ENCODE measurements at places on chromosomes 3 and 15.

- no peak for DNase-seq
Measured at GRCh38 chr3:183782576-183783276, 42.7 kb downstream of the MAP6D1 start.

GRCh38 chr3:62873451-62873760 lies 1.8 kb downstream of the CADPS start:
- no peak for DNase-seq

DNA sequence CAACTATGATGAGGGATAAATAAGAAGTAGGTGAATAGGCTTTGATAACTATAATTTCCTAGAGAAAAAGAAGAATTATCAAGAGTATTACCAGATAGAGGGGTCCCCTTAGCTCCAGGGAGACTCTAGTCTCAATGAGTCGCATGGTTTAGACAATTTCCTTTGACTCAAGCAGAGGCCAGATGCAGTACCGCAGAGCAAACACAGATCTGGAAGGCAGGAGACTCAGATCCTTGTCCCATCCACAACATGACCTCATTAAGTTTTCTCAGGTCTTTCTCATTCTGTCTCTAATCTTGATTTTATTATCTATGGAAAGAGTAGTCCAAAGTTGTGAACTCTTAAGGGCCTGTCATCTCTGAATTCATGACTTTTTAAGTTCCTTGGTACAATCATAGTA lies 987.9 kb downstream of the NTRK3 start:
- DNase-seq, result no peak

DNA sequence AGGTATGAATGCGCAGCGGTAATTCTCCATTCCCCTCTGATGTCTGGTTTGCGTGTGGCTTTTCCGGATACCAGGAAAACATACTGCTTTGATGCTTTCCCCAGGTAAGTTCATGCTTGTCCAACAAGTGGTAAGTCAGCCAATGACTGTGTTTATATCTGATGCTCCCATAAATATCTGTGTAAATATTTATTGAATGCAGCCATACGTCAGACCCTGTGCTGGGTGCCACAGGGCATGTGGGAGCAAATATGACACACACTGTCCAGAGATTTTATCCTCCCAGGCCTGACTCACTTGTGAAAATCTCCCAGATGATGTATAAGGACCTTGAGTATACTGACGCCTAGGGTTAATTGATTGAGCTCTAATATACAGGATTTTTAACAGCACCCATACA lies 29.6 kb upstream of the CEMIP start:
- DNase-seq, result no peak

DNA sequence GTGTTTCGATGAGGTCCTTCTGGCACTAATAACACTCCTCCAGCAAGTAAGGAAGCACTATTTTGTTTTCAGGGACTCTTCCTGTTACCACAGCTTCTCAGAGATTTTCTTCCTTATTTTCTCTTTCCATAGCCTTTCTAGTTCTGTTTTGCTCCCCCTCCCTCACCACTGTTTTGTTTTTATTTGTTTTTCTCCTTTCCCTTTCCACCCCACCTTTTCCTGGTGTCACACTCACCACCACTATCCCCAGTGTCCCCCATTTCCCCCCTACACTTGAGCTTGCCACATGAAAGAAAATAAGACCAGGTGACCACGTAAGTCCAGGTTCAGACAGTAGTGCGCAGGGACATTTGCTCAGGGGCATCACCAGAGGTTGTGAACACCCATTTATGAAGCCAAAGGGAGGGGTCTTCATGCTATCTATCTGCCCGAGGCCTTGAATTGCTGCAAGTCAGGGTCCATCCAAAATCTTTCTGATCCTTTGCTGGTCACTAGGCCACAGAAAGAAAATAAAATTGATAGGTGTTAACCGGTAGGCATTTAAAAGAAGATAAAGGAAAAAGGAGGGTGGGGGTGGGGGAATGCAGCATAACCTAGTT lies 1.4 kb upstream of the RFTN1 start:
- no peak for DNase-seq

GRCh38 chr3:108462899-108463298 lies 47.5 kb downstream of the MYH15 start:
- no peak for DNase-seq

- peak; percentile 65 for DNase-seq
Measured at GRCh38 chr3:124962403-124962940, 27.9 kb upstream of the MUC13 start.

DNA sequence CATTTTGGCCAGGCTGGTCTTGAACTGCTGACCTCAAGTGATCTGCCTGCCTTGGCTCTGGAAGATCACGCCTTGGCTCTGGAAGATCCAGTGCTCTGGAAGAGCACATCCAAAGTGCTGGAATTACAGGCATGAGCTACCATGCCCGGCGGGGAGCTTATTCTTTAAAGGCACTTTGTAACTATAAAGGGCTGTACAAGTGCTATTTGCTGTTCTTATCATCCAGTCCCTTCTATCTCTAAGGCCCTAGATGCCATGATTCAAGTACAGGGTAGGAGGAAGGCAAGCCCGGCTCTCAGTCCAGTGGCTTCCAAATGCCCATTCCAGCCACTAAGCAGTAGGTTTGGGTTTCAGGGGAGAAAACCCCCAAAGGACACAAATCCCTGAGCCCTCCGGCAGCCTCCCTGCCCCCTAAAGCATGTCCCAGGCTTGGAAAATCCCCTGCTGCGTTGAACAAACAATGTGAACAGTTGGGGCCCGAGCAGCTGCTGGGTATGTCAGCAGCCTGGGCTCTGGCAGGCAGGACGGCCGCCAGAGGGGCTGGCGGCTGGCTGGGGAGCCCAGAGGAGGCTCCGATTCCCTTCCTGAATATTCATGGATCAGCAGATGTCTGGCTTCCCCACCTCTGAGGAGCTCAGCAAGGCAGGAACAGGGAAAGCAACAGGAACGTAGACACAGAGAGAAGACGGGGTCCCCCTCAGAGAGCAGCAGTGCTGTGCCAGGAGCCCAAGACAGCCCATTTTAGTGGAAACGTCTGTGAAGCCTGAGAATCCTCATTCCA lies 7.7 kb downstream of the IGDCC4 start:
- DNase-seq, result peak; percentile 63

DNA sequence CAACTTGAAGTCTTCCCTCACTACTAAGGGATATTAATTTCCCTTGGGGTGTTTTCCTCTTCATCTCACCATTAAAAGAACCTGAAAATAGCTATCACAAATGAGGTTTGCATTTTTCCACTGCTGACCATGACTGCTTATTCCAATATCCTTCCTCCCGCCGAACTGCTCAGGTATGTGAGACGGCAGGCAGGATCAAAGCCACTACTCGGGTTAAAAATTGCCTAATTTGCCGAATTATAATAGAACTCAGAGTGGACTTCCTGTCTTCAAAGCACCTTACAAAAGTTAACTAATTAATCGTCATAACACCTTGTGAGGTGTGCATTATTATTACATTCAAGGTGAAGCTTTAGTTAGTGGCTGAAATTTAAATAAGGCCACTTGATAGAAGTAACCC lies 655.2 kb upstream of the ADAMTS9 start:
- no peak for DNase-seq
